Frontal cortex (tissue), 4 donors: ENCODE measurements at places on chromosomes 3 and 15. TPM values are rescaled to one million over a fixed set of nuclear protein-coding genes. Genes with fewer than 3 reads are reported as not detected.
A peak's percentile ranks its signal among the peaks of the same experiment; 100 is the strongest.

DNA sequence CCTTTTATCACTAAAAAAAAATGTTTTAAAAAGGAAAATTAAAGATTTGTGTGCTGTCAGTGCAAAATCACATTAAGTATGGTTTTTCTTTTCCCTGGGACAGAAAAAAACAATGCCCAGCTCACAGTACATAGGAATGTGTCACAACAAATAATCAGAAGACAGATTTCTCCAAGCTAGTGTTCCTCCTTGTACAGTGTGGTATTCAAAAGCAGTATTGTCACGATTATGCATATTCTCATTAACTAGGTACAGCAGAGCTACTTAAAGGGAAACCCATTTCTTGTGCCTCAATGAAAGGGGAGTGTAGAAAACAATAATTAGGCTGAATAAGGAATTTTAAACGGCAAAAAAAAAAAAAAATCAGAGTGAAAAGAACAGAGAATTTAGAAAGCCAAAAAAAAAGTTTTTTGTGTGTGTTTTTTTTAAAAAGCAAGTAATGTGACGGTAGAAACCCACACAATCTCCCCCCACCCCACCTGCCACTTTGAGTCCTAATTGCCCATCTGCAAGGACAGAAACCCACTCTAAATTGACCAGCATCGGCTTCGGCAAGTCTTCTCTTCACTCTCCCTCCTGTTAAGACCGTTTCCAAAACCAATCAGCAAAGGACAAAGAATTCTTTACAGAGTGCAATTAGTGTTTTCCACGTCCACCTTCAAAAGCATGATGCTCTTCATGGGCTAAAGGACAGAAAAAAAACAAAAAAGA, 41.0 kb downstream of the EIF4E3 start:
- no peak for DNase-seq

- no peak for DNase-seq
Observed at GRCh38 chr3:153484842-153485241, 322.8 kb downstream of the RAP2B start.

DNA sequence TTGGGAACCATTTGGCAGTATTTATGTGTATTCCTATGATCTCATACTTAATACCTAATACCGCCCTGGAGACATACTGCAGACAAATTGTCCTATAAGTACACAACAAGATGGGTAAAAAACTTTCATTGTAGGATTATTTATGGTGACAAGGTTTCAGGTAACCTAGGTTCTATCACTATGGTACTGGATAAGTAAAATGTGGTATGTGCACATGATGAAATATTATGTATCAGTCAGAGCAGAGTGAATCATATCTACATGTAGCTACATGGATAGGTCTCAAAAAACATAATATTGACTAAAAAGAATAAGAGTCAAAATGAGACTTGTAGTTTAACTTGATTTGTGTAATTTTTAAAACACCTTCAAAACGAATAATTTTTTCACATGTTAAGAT, 147.8 kb downstream of the LEKR1 start:
- no peak for DNase-seq

DNA sequence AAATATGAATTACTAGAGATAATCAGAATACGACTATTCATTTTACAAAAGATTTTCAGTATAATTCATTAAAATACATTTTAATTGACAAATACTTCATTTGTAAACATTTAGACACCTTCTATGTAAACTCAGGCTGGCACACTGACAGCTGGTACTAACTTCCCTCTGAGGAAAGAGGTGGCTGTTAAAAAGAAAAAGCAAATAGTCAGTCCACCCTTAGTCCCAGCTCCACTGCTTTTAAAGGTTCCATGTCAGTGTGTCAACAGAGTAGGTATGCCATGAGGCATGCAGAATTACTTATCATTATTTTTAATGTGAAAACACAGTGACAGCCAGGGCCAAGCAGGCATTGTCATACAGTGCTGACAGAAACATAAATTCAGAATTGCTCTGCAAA, 16.1 kb downstream of the TM6SF1 start:
- no peak for DNase-seq

- no peak for DNase-seq
Observed at GRCh38 chr3:52238193-52238760, 681 bp downstream of the TWF2 start.

- no peak for DNase-seq
Observed at GRCh38 chr3:121627622-121628021, 33.1 kb downstream of the HCLS1 start.

GRCh38 chr15:56495533-56495932, 30.6 kb upstream of the MNS1 start:
- DNase-seq: no peak

- DNase-seq: no peak
Observed at GRCh38 chr15:57948351-57949289, 116.9 kb downstream of the ALDH1A2 start.

GRCh38 chr3:60192297-60193114, 1058.7 kb downstream of the FHIT start:
- no peak for DNase-seq

- no peak for DNase-seq
Observed at GRCh38 chr3:121566773-121567172, 976 bp upstream of the ARGFX start.

DNA sequence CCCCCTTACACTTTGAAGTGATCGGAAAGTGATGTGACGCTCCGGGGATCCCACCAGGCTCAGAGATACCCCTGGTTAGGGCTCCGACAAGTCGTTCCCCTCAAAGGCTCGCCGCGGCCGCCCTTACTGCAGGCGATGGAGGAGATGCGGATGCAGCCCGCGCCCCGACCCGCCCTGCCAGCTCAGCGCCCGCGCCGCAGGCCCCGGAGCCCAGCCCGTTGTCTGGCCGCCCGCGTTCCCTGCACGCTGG, 228 bp downstream of the GLT8D1 start:
- DNase-seq: no peak

- DNase-seq: peak; percentile 17
Observed at GRCh38 chr15:79595995-79596622, 164.0 kb downstream of the MINAR1 start.

GRCh38 chr3:100316641-100317069, 17.9 kb upstream of the NIT2 start:
- no peak for DNase-seq

GRCh38 chr3:133783762-133784161, 21.9 kb upstream of the SRPRB start:
- DNase-seq: no peak

- DNase-seq: no peak
Observed at GRCh38 chr3:77042882-77043281, 3.0 kb downstream of the ROBO2 start.

DNA sequence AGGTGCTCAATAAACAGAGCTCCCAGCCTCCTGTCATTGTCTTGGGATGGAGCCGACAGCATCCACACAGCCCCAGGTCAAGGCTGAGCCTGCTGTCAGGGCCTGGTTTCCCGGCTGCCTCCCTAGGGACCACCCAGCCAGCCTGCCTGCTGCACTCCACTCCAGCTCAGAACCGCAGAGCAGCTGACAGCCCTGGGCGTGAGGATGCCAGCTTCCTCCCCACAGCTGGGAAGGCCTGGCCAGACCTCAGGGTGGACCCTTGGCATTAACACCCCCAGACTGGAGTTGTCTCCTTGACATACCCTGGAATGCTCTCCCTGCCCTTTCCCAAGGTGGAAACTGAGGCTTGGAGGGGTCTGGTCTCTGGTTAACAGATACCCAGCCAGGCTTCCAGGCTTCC, 112.0 kb downstream of the WNT7A start:
- DNase-seq: no peak

GRCh38 chr3:145739926-145740325, 421.1 kb downstream of the PLOD2 start:
- no peak for DNase-seq

GRCh38 chr15:65008983-65009382, 19.3 kb upstream of the SPG21 start:
- DNase-seq: no peak

DNA sequence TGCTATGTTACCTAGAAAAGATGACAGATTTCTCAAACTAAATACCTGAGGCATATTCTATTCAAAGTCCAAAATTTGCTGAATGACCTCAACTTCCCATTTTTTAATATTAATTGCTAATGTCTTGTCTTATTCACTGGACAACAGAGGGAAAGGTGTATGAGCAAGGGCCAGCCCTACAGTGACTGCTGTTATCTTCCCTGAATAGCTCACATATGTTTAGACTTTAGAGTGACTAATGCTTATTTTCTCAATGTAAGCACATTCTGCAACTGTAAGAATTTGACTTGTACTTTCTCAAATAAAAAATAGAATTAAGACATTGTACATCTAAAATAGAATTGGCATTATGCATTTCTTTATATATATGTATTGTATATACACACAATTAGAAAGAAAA, 26.5 kb upstream of the AADACL2 start:
- no peak for DNase-seq

DNA sequence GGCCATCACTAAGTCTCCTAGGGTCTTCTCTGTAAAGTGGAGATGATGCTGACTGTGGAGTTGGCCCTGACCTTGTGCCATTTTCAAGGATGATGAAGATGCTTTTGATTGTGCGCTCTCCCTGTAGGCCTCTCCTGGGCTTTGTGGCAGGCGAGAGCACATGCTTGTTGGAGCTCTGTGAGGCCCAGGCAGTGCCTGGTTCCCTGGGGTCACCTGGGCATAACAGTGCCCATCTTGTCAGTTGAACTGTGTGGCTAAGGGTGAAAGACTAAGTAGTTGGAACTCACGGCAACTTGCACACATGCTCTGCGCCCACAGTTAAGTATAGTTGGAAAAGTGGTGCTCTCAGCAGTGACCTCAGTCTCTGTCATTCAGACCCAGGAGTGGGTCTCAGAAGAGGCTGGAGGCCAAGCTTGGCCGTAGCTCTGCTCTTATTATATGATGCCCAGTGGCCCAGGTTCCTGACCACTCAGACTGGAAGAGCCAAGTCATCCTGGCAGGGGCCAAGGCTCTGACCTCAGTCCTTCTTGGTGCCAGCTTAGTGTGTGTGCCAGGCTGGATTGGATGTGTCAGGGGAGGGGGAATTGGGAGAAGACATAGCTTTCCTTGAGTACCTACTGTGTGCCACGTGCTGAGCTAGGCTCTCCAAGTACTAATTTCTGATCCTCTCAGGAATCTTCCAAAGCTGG, 154.6 kb downstream of the EEFSEC start:
- no peak for DNase-seq

DNA sequence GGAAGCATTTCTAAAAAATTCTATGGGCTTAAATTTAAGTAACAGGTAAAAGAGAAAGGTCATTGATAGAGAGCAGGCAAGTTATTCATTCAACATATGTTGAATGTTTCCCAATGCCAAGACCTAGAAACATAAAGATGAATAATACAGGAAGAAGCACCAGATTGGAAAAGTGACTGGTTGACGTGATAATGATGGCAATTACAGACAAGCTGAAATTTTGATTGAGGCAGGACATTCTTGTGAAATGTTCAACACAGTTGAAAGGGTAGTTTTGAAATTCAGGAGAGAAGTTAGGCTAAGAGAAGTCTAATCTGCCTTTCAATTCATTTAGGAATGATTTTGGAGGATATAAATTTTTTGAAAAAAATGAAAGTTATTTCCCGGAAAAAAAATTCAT, 536.3 kb upstream of the NAALADL2 start:
- DNase-seq: no peak

- DNase-seq: no peak
Observed at GRCh38 chr3:150419076-150419868, 11.2 kb downstream of the TSC22D2 start.

LRRC49 gene
- 145 TPM for total RNA-seq

PLSCR5 gene
- under 0.01 TPM for total RNA-seq

GOLGA6L6 gene
- not detected for total RNA-seq

SHF gene
- 49.3 TPM for total RNA-seq

SLC12A8 gene
- 2.4 TPM for total RNA-seq

LINS1 gene
- 36.3 TPM for total RNA-seq

NCBP2 gene
- 91.3 TPM for total RNA-seq
